ENCODE measurements at places on chromosomes 1 and 21.

DNA sequence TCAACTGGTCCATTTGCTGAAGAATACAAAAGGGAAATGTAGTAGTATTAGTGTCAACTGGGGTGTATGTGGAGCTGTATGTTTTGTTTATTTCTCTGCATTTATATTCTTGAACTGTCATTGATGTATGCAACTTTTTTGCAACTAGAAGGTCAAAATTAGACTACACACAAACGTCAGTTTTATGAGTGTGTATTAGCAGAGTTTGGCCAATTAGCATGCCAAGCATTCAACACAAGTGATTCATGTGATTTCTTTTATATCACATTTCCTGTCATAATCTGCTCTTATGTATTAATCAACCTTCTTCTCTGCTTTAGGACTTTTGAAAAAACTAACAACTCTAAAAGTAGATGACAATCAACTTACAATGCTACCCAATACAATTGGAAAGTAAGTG, 211.1 kb downstream of the LRRC40 start:
- DNase-seq = no peak

DNA sequence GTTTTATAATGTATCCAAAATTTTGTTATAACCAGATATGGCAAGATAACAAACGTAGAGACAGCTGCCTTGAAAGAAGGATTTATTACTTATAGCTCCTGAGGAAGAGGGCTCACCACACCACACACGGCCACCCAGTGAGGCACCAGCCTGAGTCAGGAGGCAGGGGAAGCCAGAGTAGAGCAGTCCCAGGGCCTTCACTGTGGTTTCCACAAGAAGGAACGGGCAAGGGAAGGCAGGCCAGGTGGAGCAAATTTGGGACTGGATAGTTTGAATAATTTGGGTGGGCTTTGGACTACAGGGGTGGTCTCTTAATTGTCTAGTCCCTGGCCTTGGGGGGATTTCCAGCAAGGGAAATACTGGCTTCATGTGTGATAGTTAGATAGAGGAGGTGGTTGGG, 72.5 kb downstream of the RRAGC start:
- DNase-seq = no peak

GRCh38 chr1:170692866-170693575, 29.1 kb downstream of the PRRX1 start:
- no peak for DNase-seq

DNA sequence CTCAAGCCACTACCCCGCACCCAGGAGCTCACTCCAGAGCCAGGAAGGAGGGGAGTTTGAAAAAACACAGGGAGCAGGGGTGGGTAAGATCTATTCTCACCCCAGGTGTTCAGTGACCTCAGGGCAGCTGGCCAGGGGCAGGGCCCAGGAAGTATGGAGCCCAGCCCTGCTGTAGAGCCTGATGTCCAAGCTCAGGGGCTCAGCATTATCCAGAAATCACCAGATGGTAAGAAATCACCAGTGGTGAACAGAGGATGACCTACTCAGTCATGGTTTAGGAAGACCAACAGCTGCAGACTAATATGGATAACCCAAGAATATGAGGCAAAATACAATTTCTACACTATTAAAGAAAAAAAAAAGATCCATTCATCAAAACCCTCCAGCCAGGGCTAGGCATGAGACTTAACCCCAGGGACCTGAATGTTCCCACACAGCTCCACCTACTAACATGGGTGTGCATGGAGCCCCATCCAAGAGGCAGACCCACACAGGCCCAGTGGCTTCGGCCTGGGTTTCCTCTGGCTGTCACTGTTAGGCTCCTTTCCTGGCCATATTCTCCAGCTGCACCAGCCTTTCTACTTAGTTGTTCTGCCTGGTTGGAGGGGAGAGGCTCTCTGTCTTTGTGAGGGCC, 67.6 kb downstream of the KCNN3 start:
- no peak for DNase-seq

GRCh38 chr1:7101187-7101586, 315.9 kb downstream of the CAMTA1 start:
- DNase-seq = no peak

DNA sequence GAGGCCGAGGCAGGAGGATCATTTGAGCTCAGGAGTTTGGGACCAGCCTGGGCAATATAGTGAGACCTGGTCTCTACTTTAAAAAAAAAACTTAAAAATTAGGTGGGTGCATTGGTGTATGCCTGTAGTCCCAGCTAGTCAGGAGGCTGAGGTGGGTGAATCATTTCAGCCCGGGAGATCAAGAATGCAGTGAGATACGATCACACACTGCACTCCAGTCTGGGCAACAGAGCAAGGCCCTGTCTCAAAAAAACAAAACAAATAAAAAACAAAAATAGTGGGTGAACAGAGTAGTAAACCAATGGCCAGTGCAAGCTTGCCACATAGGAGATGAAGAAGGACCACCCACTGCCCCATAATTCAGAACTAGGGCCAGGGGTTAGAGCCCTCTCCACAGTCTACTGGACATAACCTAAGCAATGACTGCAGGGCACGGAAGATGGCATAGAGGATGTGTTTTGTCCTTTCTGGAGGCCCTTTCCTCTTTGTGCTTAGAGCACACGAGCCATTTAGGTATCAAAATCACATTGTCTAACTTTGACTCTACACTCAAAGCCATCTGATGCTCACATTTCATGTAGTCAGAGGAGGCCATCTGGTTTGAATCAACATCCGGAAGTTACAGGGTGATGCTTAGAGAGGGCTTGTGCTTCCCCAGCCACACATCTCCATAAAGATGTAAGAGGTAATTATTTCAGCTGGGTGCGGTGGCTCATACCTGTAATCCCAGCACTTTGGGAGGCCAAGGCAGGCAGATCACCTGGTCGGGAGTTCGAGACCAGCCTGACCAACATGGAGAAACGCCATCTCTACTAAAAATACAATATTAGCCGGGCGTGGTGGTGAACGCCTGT, 12.6 kb downstream of the CD2 start:
- DNase-seq = no peak

DNA sequence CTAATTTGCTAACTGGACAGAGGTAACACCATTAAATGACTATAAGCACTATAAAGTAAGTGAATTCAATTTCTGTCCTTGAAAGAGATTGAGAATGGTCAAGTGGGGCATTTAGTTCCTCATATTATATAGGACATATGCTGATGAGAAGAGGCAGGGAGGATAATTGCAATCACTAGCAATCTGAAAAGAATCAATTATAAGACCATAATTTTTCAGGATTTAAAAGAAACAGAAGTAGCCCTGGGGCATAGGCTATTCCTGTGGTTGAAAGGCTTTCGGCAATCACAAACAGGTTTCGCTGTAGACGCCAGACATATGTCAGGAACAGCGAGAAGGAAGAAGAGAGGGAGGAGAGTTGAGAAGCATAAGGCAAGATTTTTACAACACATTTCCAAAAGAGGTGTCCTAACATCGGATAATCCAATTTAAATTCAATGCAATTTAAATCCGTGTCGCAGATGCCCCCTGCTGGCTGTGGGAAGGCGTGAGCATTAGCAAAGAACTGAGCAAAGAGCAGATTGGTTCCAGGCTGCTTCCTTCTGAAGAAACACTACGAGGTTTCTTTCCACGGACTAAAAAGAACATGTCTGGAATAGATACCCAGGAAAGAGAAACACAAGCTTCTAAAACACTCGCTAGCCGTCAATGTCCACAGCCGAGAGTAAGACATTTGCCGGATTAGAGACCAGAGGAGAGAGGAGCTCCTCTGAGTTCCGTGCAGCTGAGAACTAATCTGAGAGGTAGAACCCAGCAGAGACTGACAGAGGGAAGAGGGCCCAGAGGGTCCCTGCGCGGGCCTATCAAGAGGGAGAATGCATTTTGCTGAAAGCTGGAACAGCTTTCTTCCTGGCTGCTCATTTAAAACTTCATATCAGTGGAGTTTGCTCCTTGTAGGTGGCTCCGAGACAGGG, 27.9 kb downstream of the RGS5 start:
- peak; percentile 31 for DNase-seq

DNA sequence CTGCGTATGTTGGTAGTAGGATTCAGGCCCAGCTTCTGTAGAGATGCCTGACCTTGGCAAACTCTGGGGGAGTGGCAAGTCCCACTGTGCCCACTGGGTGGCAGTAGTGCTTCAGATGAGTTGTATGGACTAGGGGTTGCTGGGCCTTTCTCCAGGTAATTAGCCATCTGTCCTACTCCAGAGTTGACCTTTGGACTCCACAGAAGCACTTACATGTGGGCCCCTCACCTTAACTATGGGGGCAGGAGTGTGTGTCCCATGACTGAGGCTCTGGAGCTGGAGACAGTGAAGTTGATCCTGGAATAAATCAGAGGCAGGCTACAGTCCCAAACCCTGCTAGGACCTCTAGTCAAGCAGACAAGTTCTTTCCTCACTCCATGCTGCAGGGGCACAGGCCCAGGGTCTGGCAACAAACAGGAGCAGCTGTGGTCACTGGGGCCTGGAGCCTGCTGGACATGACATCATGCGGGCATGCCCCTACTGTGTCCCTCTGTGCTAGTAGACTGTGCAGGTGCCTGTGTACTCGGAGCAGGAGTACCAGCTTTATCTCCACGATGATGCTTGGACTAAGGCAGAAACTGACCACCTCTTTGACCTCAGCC, 4.6 kb downstream of the DMAP1 start:
- DNase-seq = peak; percentile 54

GRCh38 chr1:240031009-240031408, 60.7 kb upstream of the FMN2 start:
- no peak for DNase-seq

DNA sequence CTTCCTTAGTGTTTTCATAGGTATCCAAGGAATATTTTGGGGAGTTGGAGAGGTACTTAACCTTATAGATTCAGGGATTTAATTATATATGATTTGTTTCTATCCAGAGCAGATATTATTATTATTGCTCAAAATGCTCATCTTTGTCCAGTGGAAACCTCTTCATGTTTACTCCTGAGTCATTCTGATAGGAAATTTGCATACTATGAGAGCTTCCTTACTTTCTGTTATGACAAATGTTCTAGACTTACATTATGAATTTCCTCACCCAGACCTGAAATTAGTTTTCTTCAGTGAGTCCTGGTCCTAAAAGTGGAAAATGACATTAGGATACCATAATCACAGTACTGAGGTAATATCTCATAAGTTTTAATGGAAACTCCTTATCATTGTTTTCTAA, 57.5 kb upstream of the PLPPR5 start:
- no peak for DNase-seq

DNA sequence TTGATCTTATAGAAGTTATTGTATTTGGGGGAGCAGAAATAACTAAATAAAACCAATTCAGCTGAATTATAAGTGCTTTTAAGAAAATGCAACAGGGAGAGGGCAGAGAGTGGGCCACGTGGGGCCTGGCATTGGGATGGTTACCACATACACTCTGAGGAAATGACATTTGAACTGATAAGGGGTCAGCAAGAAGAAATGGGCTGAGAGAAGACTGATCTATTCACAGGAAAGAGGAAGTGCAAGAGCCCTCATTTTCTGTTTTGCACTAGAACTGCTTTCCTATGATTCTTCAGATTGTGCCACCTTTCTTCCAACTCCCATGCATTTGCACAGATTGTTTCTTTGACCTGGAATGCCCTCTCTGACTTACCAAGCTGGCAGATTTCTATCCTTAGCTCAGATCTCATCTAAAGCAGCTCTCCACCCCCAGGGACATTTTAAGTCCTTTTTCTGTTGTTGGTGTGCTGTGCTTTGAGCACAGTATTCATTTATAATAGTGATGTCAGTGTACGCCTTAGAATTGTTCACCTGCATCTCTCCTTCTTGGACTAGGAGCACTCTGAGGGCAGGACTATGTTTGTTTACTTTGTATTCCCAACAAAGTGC, 115.9 kb downstream of the FGGY start:
- DNase-seq = peak; percentile 76

GRCh38 chr1:40630488-40631223, 34.8 kb downstream of the RIMS3 start:
- peak; percentile 97 for DNase-seq

GRCh38 chr1:29218223-29218622, 12.5 kb downstream of the MECR start:
- no peak for DNase-seq

DNA sequence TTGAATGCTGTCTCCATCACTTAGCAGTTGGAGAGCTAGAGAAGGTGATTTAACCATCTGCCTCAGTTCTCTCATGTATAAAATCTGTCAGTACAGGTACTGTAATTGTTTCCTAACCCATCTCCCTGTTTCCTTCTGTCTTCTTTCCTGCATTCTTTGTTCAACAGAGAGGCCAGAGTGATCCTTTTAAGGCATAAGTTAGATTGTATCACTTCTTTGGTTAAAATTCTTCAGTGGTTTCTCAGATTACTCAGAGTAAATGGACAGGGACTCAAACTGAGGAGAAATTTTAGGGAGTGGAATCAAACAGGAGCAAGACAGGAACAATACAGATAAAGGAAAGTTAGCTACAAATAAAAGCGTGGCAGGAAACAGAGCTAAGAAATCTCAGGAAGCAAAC, 45.2 kb upstream of the SSX2IP start:
- DNase-seq = no peak

DNA sequence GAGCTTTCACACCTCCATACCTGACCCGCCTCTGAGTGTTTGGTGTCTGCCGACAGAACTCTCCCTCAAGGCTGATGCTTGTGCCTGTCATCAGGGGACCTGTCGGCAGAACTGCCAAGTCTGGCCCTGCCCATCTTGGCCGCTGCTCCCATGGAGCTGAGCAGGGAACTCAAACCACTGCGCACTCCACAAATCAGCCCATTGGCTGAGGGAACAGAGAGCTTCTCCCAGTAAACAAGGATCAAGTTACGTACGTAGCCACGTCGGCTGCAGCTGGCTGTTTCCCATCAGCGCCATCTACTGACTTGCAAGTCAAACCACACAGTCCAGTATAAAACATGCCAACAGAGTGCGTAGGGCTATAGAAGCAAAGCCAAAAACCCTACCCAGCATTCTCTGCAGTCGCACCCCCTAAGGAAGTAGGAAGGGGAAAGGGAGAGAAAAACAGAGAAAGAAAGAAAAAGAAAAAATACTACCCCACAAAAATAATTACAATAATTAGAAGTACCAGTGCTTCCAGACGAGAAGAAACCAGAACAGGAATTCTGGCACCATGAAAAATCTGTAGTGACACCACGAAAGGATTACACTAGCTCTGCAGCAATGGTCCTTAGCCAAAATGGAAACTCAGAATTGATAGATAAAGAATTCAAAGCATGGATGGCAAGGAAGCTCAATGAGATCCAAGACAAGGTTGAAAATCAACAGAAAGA, 13.1 kb downstream of the KRTAP13-1 start:
- peak; percentile 33 for DNase-seq

DNA sequence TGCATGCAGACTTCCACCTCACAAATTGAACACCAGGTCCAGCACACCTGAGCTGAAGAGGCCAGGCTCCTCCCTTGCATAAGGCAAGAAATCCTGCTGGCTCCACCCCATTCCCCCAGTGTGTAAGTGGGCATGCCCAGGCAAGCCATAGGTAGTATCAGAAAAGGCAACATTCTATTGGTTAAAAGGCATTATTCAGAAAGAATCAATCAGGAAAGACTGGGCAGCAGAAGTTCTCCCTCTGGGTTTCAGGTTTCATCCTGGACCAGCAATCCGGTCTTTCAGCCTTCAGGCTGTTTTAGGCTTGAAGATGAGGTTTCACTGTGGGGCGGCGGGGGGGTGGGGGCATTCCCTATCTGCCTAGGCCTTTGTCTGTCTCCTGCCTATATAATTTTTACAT, 42.0 kb upstream of the LHX8 start:
- DNase-seq = no peak
